ENCODE measurements at places on chromosomes 6 and 20.

GRCh38 chr6:148677594-148678476 is 69.0 kb upstream of the UST start:
- no peak for DNase-seq

GRCh38 chr6:22332711-22333110 is 35.9 kb upstream of the PRL start:
- DNase-seq = no peak

GRCh38 chr20:55964790-55965189 is 40.5 kb downstream of the CBLN4 start:
- no peak for DNase-seq

DNA sequence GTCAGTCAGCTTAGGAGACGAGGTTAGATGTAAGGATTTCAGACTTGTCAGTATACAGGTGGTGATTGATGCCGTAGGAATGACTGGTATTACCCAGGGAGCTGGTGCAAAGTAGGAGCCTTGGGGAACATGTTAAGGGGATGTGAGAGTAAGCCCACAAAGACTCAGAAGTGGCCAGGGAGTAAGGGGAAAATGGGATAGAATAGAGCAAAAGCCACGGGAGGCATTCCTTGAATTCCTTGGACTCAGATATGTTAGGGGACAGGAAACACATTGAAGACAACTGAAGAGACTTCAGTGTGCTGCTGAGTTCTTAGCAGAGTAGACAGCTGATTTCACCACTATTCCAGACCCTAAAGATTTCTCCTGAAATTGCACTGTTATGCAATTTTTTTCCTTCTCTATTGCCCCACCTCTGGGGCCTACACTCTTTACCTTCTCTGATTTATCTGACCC is 1.2 kb upstream of the ACAT2 start:
- no peak for DNase-seq

DNA sequence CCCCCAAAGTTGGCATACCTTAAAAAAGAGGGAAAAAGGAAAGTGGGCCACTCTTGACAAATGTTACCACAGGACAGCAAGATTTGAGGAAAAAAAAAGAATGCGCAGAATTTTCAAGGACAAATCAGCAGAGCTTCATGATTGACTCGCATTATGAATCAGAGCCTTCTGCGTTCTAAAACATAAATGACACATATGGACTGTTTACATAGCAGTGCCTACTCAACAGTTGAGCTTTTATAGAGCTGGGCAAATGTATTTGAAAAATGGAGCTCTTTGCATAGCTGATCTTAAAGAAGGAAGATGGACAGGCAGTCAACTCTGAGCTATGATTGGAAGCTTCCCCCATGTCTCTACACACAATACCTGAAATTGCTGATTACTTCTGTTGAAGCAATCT is 213.2 kb upstream of the NT5E start:
- no peak for DNase-seq
